ENCODE measurements at places on chromosomes 12 and 14. TPM values are rescaled to one million over a fixed set of nuclear protein-coding genes. Genes with fewer than 3 reads are reported as not detected.
A peak's percentile ranks its signal among the peaks of the same experiment; 100 is the strongest.

Gene A2M
- total RNA-seq: 1,082 TPM

Gene TSPAN9
- 72.3 TPM for total RNA-seq

Gene SERPINA3
- total RNA-seq: 4.9 TPM

Gene TWF1
- total RNA-seq: 80.1 TPM

Gene NXPH4
- 0.94 TPM for total RNA-seq

Gene SLC5A8
- 7.0 TPM for total RNA-seq

- no peak for DNase-seq
Measured at GRCh38 chr14:85695300-85695699, 165.4 kb downstream of the FLRT2 start.

GRCh38 chr12:70049596-70050360 lies 193.5 kb upstream of the CNOT2 start:
- DNase-seq: peak; percentile 36

- DNase-seq: no peak
Measured at GRCh38 chr14:41423503-41423902, 183.2 kb upstream of the LRFN5 start.

DNA sequence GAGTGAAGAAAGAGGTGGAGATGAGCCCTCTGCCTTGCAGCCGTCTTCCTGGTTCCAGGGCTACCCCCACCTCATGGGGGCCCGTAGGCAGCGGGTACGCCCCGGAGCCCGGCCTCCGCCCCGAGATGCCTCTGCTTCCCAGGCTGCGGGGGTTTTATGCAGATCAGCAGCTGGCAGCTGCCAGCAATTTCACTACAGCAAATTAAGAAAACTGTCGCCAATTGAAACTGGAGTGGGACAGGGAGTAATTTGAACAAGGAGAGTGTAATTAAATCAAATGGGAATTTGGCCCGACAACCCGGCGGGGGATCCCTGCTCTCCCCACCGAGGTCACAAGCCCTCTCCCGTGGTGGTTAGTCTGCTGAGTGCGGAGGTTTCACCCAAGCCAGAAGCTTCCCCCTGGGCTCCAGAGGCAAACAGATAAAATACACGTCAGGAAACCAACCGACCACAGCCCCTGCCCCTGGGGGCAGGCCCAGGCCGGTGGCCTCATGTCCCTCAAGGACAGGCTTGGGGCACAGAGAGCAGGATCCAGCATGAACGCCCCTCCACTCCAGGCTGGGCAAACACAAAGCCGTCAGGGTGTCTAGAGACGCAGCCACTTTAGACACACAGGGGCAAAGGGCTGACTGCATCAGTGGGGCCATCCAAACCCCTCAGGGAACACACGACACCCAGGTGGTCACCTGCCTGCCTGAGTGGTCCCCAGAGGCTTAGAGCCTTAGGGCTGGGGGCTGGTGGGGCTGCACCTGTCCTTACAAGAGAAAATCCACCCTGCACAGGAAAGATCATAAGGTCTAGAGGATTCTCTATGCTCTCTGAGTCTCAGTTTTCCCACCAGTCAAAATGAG lies 53.8 kb downstream of the TESC start:
- no peak for DNase-seq

DNA sequence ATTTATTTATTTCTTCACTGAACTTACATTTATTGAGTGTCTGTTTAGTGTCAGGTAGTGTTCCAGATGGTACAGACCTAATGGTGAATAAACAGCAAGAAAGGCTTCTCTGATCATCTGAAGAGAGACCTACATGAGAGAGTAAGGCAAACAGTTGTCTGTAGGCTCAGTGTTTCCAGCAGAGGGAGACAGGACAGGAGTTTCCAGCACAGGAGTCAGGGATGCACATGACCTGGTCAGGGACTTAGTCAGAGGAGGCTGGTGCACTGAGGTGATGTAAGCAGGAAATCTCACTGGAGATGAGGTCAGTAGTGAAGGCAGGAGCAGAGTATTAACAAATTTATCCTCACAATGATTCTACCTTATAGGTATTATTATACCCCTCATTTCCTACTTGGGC lies 233.2 kb downstream of the MDGA2 start:
- DNase-seq: no peak

- DNase-seq: no peak
Measured at GRCh38 chr12:78674311-78675090, 190.1 kb upstream of the SYT1 start.

DNA sequence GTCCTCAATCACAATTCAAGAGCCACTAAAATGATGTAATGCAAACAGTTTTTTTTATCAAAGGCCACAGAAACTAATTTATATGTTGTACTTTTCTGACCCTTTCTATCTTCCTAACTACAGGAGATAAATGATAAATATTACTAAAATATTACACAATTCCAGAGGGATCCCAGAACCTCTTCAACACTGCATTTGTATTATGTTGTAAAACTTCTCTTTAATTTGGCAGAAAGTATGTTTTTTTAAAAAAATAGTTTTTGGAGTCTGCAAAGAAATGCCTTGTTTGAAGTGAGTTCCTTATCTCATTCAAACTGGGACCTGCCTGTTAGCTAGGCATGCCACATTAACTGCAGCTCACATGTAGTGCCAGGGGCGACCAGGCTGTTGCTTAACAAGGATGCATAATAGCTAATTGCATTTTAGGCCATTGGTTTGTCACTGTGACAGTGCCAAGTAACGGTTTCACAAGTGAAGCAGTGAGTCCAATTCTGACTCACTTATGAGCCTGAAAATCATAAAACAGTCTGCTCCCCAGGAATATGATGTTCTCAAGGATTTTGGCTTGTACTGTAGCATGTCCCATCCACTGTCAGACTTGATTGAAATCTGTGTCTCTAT lies 266.9 kb downstream of the KTN1 start:
- no peak for DNase-seq

DNA sequence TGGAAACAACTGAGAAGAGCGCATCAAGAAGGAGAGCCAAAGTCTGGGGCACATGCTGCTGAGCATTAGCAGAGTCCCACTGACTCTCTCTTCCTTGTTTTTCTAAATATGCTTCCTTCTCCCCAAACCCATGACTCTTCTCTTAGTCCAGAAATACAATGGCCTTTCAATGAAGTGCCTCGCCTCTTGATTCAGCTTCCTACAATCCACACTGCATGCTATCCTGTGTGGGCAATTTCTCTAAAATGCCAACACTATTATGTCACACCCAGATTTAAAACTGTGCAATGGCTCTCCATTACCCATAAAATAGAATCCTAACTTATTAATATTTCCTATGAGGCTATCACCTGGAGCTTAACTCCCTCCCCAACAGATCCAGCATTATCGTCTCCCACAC lies 198.6 kb downstream of the RPAP3 start:
- DNase-seq: no peak

- no peak for DNase-seq
Measured at GRCh38 chr14:33589334-33589733, 361.5 kb downstream of the EGLN3 start.

GRCh38 chr12:106149096-106149784 lies 10.5 kb upstream of the NUAK1 start:
- DNase-seq: peak; percentile 35

- no peak for DNase-seq
Measured at GRCh38 chr12:131528144-131528543, 182.7 kb upstream of the SFSWAP start.

DNA sequence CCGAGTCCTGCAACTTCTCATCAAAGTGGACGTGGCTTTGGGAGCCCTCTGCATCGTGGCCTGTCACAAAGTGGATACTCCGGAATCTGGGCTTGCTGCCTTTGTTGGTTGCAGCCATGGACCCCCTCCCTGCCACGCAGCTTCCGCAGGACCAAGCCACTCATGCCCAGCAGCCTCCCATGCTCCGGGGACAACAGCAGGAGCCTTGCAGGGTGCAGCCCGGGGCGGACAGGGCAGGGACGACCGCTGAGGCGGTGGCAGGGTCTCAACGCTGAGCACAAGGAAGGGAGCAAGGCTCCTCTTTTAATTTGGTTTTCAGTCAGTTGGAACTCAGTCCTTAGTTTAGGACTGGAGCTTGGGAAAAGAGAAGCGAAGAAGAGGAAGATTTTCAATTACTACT lies 12.1 kb upstream of the ADCY6 start:
- DNase-seq: no peak

- peak; percentile 24 for DNase-seq
Measured at GRCh38 chr12:14723763-14724162, 27.4 kb upstream of the GUCY2C start.

GRCh38 chr14:56524971-56525677 lies 54.5 kb upstream of the TMEM260 start:
- no peak for DNase-seq

DNA sequence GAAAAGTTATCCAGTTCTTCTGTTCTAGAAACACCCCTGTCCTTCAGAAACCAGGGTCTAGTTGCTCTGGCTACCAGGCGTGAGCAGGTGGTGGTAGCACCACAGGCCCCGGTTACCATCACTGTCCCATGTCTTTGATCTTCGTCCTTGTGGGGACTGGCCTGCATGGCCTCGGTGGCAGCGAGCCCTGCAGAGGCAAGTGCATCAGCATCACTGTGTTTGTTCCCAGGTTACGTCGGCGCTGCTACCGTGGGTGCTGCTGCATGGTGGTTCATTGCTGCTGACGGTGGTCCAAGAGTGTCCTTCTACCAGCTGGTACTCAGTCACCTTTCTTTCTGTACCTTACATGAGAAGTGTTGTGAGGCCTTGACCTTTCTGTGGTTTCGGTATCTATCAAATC lies 58.9 kb downstream of the ANAPC7 start:
- no peak for DNase-seq

GRCh38 chr14:75477881-75478280 lies 44.4 kb upstream of the BATF start:
- no peak for DNase-seq

- DNase-seq: no peak
Measured at GRCh38 chr12:90999527-90999926, 5.2 kb downstream of the EPYC start.

DNA sequence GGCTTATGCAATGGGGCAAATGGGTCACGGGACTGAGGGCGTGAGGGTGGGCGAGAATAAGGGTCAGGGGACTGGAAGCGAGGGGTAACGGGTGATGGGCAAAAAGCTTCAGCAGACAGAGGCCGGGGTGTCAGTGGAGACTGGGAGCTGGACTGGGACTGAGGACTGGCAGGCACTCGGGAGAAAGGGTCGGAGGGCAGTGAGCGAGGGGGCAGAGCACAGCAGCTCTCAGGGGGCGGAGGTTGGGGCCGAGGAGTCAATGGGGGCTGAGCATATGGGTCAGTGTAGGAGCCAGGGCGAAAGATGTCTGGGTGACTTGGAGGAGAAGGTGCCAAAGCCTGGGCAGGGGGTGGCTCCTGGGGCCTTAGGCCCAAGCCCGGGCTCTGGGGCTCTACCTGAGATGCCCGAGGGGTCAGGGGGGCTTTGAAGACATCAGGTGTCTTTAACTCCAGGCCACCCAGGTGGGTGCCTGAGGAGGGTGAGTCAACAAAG lies 20.2 kb downstream of the KMT2D start:
- no peak for DNase-seq

GRCh38 chr14:76015668-76016067 lies 30.1 kb downstream of the IFT43 start:
- no peak for DNase-seq

DNA sequence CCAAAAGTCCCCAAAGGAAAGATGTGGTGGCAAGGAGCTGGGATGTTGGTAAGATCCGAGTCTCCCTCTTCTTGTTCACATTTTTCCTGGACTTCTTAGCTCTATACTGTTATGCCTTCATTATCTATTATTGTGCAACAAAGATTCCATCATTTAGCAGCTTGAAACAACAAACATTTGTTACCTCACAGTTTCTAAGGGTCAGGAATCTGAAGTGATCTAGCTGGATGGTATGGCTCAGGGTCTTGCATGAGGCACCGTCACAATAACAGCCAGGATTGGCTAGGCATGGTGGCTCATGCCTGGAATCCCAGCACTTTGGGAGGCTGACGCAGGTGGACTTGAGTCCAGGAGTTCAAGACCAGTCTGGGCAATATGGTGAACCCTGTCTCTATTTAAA lies 51.1 kb upstream of the KRAS start:
- no peak for DNase-seq

DNA sequence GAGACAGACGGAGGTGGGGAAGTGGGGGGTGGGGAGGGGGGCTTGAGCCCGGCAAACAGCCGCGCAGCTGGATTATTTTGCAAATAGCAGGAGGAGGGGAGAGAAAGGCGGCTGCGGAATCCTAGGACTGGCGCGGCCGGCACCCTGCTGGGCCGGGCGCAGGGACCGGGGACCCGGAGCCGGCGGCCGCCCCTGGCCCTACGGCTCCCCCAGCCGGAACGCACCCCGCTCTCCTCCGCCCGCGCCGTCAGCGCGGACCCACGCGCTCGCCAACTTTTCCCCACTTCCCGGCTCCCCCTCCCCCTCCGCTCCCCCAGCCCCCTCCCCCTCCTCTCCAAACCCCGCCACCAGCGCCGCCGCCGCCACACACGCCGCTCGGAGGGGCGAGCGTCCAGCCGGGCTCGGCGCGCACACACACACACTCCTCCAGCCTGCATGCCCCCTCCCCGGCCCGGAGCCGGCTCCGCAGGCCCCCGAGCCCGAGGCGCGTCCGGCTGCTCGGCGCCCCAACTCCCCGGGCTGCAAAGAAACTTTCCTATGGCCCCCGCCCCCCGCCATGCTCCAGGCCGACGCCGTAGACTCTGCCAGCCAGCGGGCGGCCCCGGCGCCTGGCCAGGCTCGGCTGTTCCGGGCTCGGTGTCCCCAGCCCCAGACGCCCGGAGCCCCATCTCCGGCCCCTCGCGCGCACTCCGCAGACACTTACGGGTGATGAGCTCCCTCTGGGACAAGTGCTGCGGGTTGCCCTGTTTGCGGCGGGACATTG lies 1.4 kb downstream of the BCL11B start:
- peak; percentile 59 for DNase-seq

DNA sequence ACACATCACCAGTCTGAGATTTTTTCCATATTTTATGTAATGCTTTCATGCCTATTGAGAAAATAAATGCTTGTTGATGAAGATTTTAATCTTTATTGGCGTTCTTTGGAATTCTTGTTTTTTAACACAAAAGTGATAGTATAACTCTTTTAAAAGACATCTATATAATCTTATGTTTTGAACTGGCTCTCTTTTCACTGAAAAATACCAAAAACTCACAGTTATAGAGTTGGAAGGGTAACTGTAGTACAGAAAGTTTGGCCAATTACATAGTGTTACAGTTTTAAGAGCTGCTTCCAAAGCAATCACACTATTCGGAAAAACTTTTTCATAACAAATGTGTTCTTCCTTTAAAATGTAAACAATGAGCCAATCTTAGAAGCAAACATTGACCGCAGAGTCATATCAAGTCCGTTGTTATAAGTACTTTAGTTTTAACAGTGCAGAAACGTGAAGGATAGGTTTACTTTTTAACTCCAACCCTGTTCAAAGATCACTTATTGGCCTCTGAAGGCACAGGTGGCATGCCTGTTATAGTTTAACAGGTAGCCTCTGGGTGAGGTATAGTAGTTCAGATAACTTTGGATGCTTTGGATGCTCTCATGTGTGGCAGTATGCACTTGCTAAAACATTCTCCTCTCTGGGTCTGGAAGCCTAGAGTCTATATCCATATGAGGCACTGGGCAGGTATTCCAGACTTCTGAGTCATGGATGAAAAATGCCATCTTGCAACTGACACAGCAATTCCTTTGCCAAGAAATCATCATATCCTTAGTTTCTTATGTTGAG lies 12.1 kb upstream of the NTN4 start:
- DNase-seq: peak; percentile 10

DNA sequence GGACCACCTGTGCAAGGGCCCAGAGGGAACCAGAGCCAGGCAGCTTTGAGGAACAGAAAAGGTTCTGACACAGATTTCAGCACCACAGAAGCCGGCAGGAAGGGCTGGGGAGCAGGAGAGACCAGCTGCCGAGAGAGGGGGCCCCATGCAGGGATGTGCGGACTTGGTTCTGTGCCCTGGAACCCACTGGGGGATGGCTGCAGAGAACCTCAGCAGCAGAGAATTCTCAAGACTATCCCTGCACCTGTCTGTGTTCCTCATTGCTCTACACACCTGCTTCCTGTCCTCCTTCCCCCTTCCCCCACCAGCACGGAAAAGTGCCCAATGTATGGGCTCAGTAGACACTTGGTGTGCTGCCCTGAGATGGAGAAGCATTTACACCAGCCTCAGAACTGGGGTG lies 3.2 kb downstream of the SERPINA9 start:
- DNase-seq: no peak

Data from lung (tissue), 17 donors.